ENCODE measurements at places on chromosomes 12 and 14. TPM values are rescaled to one million over a fixed set of nuclear protein-coding genes. Genes with fewer than 3 reads are reported as not detected.
A peak's percentile ranks its signal among the peaks of the same experiment; 100 is the strongest.

GRCh38 chr12:49893753-49894750, 9.6 kb downstream of the FAIM2 start:
- no peak overlapping the region for H3K27ac ChIP-seq
- no peaks in the 10 kb centered on the region for H3K36me3 ChIP-seq
- DNase-seq = no peak
- H3K4me1 ChIP-seq = no peaks in the 10 kb centered on the region
- no peaks in the 10 kb centered on the region for H3K27me3 ChIP-seq

The ANKS1B gene
- 6.2 TPM for total RNA-seq

- H3K27ac ChIP-seq = no peak overlapping the region
- H3K36me3 ChIP-seq = no peaks in the 10 kb centered on the region
- no peaks in the 10 kb centered on the region for H3K27me3 ChIP-seq
- no peaks in the 10 kb centered on the region for H3K4me1 ChIP-seq
Measured at GRCh38 chr14:36022765-36023410, 153.6 kb downstream of the PTCSC3 start.

The IL23A gene
- total RNA-seq = 5.8 TPM

DNA sequence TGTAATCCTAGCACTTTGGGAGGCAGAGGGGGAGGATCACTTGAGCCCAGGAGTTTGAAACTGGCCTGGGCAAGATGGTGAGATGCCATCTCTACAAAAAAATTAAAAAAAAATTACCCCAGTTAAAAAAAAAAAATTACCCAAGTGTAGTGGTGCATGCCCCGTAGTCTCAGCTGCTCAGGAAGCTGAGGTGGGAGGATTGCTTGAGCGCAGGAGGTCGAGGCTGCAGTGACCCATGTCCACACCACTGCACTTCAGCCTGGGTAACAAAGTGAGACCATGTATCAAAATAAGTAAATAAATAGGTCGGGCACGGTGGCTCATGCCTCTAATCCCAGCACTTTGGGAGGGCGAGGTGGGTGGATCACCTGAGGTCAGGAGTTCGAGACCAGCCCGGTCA, 128.8 kb downstream of the VRK1 start:
- H3K36me3 ChIP-seq = no peaks in the 10 kb centered on the region
- no peak for DNase-seq
- H3K27me3 ChIP-seq = no peaks in the 10 kb centered on the region
- H3K4me3 ChIP-seq = no peak overlapping the region
- no peaks in the 10 kb centered on the region for H3K4me1 ChIP-seq
- no peak overlapping the region for H3K27ac ChIP-seq

DNA sequence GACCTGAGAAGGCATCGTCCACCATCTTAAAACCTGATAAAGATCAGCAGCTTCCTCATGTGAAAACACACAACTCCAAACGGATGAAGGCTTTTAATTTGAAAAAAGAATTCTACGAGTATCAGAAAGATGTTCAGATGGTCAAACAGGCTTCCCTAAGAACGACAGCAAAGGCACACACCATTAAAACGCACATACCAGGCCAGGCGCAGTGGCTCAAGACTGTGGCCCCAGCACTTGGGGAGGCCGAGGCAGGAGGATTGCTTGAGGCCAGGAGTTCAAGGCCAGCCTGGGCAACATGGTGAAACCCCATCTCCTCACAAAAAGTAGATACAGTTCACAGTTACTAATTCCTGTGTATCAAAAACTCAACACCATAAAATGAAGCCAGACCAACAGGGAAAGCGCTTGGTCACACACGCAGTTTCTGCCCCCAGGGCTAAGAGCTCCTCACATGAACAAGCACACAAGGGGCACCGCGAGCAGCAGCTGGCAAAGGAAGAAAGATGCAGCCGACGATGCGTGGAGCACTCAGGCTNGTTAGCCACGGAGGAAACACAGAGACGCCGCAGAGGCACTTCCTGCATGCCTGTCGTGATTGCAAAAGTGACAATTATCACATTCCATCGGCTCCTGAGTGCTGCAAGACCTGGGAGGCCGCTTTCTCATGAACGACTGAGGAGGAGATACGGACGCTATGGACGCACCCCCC, 78.0 kb downstream of the NOC4L start:
- H3K27ac ChIP-seq = no peak overlapping the region
- no peaks in the 10 kb centered on the region for H3K4me1 ChIP-seq
- no peaks in the 10 kb centered on the region for H3K27me3 ChIP-seq
- no peaks in the 10 kb centered on the region for H3K36me3 ChIP-seq
- no peak for DNase-seq

The PELI2 gene
- total RNA-seq = 21.9 TPM

GRCh38 chr12:101830367-101831325, at the start of gene GNPTAB:
Gene GNPTAB (minus strand): TSS chr12:101830959. CDS start chr12:101830675, 284 bp downstream.
- peak within 1 kb of the TSS; percentile 80 for H3K4me3 ChIP-seq
- DNase-seq = peak; percentile 97
- no peaks in the 10 kb centered on the region for H3K4me1 ChIP-seq
- peak within 1 kb of the TSS; percentile 87 for H3K27ac ChIP-seq
- H3K27me3 ChIP-seq = no peaks in the 10 kb centered on the region

The PLD4 gene
- 1.7 TPM for total RNA-seq

GRCh38 chr12:87140262-87140661, 884.1 kb upstream of the MGAT4C start:
- no peak for DNase-seq
- no peak overlapping the region for H3K4me3 ChIP-seq
- H3K4me1 ChIP-seq = no peaks in the 10 kb centered on the region
- H3K36me3 ChIP-seq = no peaks in the 10 kb centered on the region

The MYF5 gene
- total RNA-seq = not detected

The IGF1 gene
- total RNA-seq = 21.5 TPM

The RASSF9 gene
- total RNA-seq = 0.83 TPM

The TTC5 gene
- total RNA-seq = 9.1 TPM

DNA sequence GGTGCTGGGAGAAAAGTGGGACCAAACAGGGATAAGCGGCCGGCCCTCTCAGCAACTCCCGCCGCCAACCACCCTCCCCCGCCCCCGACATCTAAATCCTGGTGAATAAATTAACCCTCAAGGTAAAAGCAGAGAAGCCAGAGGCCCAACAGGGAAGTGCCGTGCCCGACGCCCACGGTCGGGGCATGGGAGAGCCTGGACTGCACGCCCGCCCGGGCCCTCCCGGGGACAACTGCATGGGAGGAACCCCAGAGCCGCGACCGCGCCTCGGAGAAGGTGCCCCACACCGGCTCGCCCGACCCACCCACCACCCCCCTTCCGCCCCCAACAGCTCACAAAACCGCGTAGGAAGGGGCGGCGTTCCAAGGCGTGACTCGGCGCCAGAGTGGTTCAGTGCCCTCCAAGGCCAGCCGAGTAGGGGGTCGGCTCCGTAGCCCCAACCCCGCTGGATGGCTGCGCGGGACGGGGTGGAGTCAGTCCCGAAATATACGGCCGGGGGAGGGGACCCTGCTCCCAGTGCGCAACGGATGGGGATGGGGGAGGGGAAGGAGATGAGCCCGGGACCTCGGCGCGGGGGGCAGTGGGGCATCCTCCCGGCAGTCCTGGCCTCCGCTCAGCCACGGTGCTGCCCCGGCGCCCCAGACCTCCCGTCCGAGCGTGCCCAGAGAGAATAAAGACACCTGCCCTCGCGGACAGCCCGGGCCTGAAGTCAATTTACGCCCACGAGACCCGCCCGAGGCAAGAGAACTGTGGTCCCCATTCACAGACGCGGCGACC, 732 bp downstream of the SLC25A29 start:
- no peaks in the 10 kb centered on the region for H3K27me3 ChIP-seq
- peak; percentile 29 for DNase-seq
- no peaks in the 10 kb centered on the region for H3K4me1 ChIP-seq

GRCh38 chr12:115823635-115824034, 453.9 kb downstream of the MED13L start:
- H3K4me3 ChIP-seq = no peak overlapping the region
- no peaks in the 10 kb centered on the region for H3K27me3 ChIP-seq
- no peaks in the 10 kb centered on the region for H3K4me1 ChIP-seq

GRCh38 chr12:49352351-49352750, 5.7 kb downstream of the DNAJC22 start:
- H3K4me3 ChIP-seq = no peak overlapping the region
- peaks cover 6% of the 10 kb centered on the region for H3K4me1 ChIP-seq
- DNase-seq = no peak
- H3K36me3 ChIP-seq = no peaks in the 10 kb centered on the region

DNA sequence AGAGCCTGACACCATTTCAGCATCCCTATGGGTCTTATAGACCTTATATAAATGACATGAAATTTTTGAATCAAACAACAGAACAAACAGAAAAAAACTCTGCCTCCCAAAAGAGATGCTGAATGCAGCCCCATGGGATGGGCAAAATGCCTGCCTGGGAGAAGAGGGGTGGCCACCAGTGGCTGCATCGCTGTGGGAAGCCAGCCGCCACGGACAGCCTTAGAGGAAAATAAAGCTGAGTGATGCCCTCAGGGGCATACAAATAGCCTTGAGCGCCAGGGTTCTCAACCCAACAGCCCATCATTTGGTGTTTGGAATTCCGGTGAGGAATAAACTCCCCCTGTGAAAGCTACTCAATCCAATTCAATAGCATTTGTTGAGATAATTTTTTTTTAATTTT, 22.9 kb downstream of the SYNE3 start:
- no peaks in the 10 kb centered on the region for H3K36me3 ChIP-seq
- no peak overlapping the region for H3K27ac ChIP-seq
- H3K4me3 ChIP-seq = no peak overlapping the region
- H3K27me3 ChIP-seq = no peaks in the 10 kb centered on the region
- no peak for DNase-seq

- H3K27ac ChIP-seq = no peak overlapping the region
- no peaks in the 10 kb centered on the region for H3K36me3 ChIP-seq
Measured at GRCh38 chr14:34180434-34180833, 229.6 kb upstream of the EGLN3 start.

DNA sequence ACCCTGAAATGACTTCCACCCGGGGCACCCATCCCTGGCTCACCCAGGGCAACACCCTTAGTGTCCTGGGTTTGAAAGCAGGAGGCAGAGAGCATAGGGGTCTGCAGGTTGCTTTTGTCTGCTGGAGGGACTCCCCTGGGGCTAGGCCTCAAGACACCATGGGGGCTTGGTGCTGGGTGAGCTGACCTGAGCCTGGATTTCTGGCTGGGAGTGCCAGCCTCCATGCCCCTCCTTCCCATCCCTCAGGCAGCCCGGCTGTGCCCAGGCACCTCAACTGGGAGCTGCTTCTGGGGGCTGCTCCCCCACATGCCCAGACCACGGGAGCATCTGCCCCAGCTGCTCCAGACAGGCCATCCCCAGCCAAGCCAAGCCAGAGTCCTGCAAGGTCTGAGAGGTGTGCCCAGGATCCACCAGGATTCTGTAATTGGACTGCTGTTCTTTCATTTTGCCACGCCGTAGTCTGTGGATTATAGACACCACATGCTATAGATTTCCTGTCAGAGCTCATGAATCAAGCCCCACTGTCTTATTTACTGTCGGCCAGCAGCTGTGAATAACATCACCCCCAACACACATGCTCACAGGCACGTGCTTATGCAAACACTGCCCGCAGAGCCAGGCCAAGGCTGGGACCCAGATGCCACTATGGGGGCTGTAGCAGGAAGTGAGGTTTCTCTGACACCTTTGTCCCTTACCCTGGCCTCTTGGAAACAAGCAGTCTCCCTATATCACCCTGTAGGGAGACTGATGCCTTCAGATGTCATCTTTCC, 29.4 kb upstream of the ESRRB start:
- no peak overlapping the region for H3K4me3 ChIP-seq
- DNase-seq = no peak
- no peak overlapping the region for H3K27ac ChIP-seq
- no peaks in the 10 kb centered on the region for H3K4me1 ChIP-seq
- H3K27me3 ChIP-seq = no peaks in the 10 kb centered on the region

DNA sequence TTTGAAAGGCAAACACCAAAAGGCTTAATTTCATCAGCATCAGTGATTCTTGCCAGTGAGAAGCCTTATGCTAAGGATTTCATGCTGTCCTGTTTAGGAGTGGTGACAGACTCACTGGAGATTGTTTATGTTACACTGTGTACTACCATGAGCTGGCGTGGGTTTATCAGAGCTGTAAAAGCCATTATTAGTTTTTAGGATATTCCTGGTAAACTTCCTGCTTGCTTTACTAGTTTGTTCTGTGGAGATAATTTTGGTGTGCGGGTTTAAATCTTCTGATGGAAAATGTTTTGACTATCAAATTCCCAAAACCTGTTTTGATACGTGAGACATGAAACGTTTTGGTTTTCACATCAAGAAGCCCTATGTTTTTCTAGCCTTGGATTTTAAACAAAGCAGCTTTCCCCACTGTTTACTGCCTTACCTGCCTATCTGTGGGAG, 15.2 kb downstream of the PPFIBP1 start:
- H3K36me3 ChIP-seq = no peaks in the 10 kb centered on the region
- no peaks in the 10 kb centered on the region for H3K4me1 ChIP-seq
- no peak for DNase-seq

- peak overlapping the region; percentile 9 for H3K27ac ChIP-seq
- no peak for DNase-seq
- H3K36me3 ChIP-seq = no peaks in the 10 kb centered on the region
- no peaks in the 10 kb centered on the region for H3K27me3 ChIP-seq
- H3K4me3 ChIP-seq = no peak overlapping the region
- no peaks in the 10 kb centered on the region for H3K4me1 ChIP-seq
Measured at GRCh38 chr12:123095078-123095881, 55.6 kb downstream of the PITPNM2 start.

DNA sequence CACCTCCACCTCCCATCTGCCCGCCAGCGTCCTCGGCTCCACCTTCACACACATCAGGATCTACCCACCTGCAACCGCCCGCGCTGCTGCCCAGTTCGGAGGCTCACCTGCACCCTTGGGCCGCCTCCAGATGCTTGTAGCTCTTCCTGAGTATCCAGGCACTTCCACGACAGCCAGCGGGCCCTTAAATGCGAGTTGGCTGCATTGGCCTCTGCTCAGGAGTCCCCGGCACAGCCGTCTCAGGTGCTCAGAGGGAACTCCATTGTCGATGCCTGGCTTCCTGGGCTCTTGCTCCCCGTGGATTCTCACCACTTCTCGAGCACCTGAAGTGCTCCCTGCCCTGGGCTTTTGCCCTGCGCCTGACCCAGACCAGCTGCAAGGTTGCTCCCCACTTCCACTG, 21.9 kb upstream of the CDCA4 start:
- DNase-seq = no peak
- H3K4me1 ChIP-seq = no peaks in the 10 kb centered on the region
- no peaks in the 10 kb centered on the region for H3K27me3 ChIP-seq
- H3K36me3 ChIP-seq = no peaks in the 10 kb centered on the region
- H3K27ac ChIP-seq = no peak overlapping the region

DNA sequence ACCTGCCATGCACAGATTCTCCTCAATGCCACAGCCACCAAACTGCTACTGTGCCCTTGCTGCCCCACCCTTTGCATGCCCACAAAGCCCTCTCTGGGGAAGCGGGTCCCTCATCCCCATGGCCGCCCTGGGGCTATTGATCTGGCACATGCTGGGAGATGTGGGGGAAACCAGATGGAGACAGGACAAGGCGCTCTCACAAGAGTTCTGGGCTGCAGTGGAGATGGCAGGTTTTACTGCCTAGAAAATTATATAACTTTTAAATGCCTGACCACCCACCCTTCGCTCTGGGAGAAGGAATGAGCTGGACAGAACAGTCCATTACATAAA, 10.6 kb upstream of the PIP4K2C start:
- no peak for DNase-seq
- H3K4me1 ChIP-seq = no peaks in the 10 kb centered on the region
- no peaks in the 10 kb centered on the region for H3K27me3 ChIP-seq
- H3K4me3 ChIP-seq = no peak overlapping the region

The LRRC9 gene
- total RNA-seq = 0.27 TPM

The SLC25A47 gene
- total RNA-seq = 1.2 TPM

The TOX4 gene
- total RNA-seq = 31.4 TPM
